ENCODE measurements at places on chromosomes 11 and 22.

- DNase-seq, result no peak
Measured at GRCh38 chr22:45207981-45208664, 32.6 kb downstream of the KIAA0930 start.

- DNase-seq, result no peak
Measured at GRCh38 chr11:35324981-35325380, 94.4 kb downstream of the SLC1A2 start.

DNA sequence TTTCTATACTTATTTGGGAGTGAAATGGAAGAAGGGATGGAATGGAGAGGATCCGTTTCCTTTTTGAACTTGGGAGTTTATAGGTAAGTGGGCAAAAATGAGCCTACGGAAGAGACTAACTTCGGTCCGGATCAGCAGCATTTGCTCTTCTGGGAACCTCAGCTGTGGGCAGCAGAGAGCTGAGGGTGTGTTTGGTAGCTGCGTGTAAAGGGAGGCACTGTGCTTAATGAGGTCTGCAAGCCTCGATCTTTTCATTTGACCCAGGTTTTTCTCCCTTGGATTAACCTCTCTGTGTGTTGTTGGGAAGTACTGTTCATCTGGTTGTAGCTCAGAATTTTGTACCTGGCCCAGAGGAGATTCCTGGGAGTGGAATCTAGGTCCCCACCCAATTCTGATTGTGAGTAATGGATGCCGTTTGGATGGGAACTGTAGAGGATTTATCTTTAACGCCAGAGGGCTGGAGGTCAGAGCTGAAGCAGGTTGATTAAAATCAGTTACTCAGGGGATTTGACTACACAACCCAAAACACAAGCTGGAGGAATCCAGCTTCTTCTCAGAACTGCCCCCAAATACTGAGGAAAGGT, 201.6 kb upstream of the SORL1-AS1 start:
- DNase-seq, result no peak

DNA sequence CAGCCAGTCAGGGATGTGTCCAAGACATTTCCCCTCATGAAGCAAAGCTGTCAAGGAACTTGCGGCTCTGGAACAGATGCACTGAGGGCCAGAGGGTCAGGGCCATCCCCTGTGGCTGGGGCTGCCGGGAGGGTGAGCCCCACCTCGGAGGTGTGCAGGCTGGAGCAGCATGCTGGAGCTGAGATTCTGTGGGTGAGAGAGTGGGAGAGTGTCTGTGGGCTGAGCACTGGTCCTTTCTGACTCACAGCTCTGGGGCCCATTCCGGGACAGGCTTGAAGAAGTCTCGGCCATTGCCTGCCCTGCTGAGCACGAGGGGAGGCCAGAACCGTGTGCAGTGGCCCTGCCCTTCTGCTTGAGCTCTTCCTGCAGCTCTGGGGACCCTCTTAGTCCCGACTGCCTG, 2.1 kb downstream of the OMP start:
- peak; percentile 59 for DNase-seq

- DNase-seq, result no peak
Measured at GRCh38 chr11:24705474-24705873, 208.6 kb downstream of the LUZP2 start.
